ENCODE measurements at places on chromosomes 11 and 22.

DNA sequence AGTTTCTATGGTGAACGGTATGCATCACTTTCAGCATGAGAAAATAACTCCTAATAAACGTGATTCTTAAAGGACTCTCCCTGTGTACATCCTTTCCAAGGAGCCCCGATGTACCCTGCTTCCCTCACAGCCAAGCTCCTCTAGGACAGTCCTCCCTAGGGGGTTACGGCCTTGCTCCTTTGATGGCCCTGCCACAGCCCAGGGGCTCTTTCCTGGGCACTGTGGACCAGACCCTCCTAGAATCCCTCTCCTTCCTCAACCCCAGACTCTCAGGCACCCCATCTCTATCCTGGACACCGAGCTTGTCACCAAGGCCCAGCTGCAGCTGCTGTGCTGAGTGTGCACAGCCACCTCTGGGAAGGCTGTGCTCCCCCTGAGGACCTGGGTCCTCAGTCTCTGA, 3.9 kb upstream of the SAMM50 start:
- DNase-seq, result no peak

GRCh38 chr11:65892661-65893317, 2.3 kb downstream of the CCDC85B start:
- no peak for DNase-seq

DNA sequence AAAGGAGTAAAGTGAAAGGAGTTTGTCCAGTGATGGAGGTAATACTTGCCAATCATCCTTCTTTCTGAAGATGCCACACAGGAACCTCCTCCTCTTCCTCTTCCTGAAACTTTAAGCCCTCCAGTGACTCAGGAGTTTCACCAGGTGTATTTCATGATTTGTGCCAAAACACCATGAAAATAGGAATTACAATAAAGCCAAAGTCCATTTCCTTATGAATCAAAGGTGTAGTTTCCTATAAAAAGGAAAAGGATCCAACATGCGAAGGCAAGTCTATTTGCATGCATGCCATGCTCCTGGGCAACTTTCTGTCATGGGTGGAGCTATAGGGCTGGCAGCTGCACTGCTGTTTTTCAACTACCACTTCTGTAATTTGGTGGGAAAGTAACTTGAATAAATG, 9.8 kb upstream of the POU2AF1 start:
- DNase-seq, result no peak

DNA sequence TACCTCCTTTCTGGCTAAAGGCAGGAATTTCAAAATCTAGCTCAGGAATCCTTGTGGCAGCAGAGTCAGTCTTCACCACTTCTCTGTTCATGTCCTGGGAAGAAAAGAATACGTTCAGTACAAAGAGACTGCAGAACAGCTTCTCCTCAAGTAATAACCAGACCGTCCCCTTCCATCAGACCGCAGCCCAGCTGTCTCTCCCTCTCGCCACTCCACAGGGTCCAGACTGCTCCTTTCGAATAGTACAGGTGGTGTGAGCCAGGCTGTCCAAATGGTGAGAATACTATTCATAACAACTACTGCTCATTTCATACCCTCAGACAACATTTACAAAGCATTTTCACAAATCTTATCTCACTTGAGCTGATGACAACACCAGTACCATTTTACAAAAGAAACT, 857 bp downstream of the ZPR1 start:
- no peak for DNase-seq

- DNase-seq, result no peak
These were observed 5.1 kb upstream of the C11orf24 start for GRCh38 chr11:68276861-68277260.

- DNase-seq, result no peak
These were observed 10.7 kb downstream of the TUB start for GRCh38 chr11:8091721-8092120.

DNA sequence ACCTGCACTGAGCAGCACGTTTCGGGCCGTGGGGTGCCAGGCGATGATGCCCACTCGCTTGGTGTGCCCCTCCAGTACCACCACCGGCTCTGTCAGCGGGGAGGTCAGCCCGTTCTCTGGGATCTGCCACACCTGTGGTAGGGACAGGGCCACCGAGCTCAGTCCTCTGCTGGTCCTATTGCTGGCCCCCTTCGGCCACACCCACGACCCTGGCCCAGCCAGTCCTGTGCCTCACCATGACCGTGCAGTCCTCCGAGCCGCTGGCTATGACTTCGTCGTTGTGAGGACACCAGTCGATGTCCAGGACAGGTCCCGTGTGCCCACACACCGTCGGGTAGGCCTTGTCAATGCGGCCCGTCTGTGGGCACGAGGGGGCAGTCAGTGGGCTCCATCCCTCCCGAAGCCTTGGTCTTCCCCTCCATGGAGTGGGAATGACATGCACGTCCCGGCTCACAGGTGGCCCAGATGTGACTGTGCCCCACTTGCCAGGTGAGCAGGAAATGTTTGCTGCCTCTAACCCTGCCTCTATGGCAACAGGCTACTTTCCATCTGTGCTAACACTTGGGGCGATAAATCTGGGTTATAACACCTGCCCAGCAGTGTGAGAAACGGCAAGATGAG, 1.4 kb downstream of the CORO1B start:
- no peak for DNase-seq

GRCh38 chr11:12529041-12529440, 145.2 kb upstream of the TEAD1 start:
- DNase-seq, result no peak

- peak; percentile 81 for DNase-seq
These were observed 25.2 kb downstream of the GTF2H1 start for GRCh38 chr11:18347471-18348125.

DNA sequence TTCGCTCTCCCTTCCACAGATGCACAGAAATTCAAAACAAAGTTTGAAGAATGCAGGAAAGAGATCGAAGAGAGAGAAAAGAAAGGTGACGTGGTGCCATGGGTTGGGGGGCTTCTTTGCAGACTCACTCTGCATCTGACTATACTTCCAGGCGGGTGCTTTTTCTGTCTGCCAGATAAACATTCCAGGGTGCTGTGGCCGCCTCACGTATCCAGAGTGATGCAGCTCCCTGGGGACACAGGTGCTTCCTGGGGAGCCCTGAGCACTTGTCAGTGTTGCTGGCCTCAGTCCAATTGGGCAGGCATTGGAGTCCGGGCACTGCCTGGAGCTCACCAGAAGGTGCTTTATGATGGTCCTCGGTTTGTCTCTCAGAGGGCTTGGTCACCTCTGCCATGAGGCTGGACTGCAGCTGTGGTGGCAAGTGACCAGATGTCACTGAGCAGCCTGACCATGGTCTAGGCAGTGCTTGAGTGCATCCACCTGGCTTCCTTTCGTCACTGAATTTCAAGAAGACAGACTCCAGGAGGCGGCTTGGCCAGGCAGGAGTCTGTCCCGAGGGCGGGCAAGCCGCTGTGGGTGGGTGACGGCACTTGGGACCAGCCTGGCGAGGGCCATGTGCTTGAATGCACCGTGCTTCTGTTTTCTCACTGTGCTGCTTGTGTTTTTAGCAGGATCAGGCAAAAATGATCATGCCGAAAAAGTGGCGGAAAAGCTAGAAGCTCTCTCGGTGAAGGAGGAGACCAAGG, 5.1 kb upstream of the ZDHHC8 start:
- no peak for DNase-seq

GRCh38 chr22:47187176-47187957, 424.9 kb downstream of the TBC1D22A start:
- DNase-seq, result no peak

DNA sequence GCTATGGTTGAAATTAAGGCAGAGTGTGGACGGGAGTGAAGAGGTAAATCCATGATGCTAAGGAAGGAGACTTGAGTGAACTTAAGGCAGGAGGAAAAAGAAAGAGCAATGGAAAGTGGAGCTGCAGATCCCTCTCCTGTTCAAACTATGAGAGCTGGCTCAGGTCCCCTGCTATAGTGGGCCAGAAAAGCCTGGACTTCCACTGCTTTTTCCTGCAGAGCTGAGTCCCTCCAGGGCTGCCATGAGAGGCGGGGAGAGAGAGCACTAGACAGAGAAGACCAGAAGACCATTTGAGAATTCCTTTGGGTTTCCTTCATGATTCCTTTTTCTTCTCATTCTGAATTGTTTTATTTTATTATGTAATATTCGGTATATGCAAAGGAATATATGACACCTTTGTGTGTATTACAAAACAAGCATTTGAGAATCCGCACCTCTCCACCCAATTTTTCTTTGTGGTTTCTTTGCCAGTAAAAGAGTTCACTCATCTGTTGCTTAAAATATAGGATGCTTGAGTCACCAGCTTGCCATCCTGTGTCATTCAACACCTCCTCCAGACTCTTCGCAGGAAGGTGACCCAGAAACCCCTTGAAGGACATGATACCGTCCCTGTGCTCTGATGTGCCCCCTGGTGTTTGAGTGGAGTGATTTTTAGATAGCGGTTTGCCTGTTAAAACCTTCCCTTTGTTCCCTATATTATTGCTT, 24.4 kb downstream of the SREBF2 start:
- peak; percentile 84 for DNase-seq

- DNase-seq, result no peak
These were observed 14.0 kb downstream of the RIC8A start for GRCh38 chr11:221539-221938.

GRCh38 chr11:118380571-118380970, 20.8 kb upstream of the ATP5MG start:
- no peak for DNase-seq

- DNase-seq, result no peak
These were observed 162.1 kb upstream of the RASSF10 start for GRCh38 chr11:12846786-12847615.

DNA sequence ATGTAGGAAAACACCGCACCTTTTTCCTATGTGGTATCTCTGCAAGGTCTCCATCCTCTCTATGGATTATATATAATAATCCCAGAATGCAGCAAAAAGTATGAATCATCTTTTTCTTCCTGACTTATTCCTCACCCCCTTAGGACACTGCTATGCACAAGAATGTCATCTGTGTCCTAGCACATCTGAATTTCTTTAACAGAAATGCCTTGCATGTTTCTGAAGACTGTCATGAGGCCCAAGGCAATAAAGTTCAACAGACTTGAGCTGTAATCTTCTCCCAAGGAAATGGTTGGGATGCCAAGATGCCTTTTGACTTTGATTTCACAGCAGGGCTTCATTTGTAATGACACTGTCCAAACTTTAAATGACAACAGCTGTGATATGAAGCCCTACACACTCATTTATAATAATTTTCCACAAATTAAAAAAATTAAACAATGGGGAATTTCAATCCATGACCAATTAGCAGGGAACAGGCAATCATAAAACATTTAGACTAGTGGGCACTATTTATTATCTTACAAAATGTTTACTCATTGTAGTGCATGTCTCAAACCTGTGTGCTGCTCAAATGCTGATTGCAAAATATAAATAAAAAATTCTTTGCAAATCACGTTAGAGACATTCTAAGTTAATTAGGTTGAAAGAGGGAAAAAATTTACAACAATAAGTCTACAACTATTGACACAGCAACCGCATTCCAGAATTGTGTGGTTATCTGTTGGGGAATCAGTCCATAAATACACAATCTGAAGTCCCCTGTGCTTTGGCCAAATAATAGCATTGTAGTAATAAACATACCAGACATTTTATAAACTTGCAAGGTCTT, 242.3 kb downstream of the SWAP70 start:
- peak; percentile 90 for DNase-seq

DNA sequence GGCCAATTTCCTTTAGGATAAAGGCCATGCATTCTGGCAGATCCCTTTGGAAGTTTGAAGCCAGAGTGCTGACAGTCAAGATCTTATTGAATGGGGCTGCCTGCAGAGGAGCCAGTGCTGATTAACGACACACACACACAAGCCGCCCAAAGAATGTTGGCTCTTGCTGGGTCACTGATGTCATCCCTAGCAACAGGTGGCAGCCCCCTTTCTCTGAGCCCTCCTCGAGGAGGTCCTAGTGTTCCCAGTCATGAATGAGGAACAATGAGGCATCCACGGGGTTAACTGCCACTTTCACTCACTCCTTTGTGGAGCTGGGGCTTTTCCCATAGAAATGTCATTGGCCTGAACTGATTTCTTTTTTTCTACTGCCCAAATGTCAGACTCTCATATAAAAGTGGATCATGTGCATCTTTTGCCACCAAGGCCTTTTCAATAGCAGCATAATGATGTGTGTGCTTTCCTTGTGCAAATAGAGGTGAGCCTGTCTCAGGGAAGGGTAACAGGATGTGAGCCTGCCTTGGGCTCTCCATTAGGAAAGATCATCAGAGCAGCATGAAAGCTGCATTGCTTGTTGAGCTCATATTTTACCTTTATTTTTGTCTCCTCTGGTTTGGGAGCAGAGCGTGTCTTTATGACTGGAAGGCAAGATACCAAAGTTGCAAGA, 301.8 kb upstream of the MTNR1B start:
- no peak for DNase-seq
